ENCODE measurements at places on chromosomes 11 and 22.

- no peak for DNase-seq
Observed at GRCh38 chr11:126214841-126215240, 3.3 kb downstream of the FAM118B start.

- DNase-seq, result no peak
Observed at GRCh38 chr22:30636226-30637077, 871 bp downstream of the SLC35E4 start.

- DNase-seq, result no peak
Observed at GRCh38 chr11:87033561-87033960, 4.2 kb upstream of the TMEM135 start.

- DNase-seq, result no peak
Observed at GRCh38 chr11:69620683-69621290, 20.2 kb upstream of the CCND1 start.

DNA sequence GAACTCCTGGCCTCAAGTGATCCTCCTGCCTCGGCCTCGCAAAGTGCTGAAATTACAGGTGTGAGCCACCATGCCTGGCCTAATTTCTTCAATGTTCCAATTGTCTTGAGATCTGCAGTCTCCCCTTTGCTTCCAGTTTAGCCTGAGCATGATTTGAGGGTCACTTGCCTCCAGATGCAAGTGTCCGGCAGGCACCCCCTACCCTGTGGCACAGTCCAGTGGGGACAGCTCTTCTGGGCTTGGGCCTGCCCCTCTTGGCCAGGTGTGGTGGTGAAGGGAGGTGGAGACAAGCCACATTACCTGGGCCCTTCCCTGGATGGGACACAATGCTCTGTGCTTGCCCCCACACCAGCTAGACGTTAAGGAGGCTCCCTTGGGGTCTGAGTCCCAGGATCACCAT lies 21.3 kb upstream of the CACNG2 start:
- DNase-seq, result no peak

- DNase-seq, result no peak
Observed at GRCh38 chr11:114172055-114172861, 112.7 kb downstream of the ZBTB16 start.

- no peak for DNase-seq
Observed at GRCh38 chr11:87212891-87213290, 175.2 kb downstream of the TMEM135 start.

DNA sequence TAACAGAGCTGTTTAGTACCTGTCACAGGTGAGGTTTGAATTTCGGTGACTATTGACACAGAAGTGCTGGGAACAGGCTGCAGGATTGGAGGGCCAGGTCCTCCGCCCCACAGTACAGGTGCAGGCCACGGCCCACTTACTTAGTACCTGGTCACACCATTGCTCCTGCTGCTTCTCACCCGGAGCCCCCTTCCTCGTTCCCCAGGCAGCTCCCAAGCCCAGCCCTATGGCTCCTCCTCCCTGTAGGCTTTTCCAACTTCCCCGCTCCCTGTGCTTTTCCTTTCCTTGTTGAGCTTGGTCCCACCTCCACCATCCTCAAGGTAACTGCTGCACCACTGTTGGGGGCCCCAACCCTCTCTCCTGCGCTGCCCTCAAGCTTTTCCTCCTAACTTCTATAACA lies 27.9 kb upstream of the ANO1 start:
- DNase-seq, result no peak

DNA sequence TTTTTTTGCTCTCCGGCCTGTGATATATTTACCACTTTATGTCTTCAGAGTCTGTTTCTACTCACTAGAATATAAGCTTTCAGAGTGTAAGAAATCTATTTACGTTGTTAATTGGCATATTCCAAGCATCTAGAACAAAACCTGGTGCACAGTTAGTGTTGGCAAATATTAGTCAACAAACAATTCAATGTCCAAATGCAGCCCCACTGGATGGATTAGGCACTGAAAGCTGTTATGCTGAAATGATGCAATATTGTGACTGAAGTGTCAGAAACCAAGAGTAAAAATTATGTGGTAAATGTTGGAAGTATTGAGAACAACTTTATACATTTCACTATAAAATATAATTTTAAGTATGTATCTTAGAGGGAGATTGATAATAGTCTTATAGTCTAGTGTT lies 24.8 kb downstream of the CASP4 start:
- DNase-seq, result no peak

DNA sequence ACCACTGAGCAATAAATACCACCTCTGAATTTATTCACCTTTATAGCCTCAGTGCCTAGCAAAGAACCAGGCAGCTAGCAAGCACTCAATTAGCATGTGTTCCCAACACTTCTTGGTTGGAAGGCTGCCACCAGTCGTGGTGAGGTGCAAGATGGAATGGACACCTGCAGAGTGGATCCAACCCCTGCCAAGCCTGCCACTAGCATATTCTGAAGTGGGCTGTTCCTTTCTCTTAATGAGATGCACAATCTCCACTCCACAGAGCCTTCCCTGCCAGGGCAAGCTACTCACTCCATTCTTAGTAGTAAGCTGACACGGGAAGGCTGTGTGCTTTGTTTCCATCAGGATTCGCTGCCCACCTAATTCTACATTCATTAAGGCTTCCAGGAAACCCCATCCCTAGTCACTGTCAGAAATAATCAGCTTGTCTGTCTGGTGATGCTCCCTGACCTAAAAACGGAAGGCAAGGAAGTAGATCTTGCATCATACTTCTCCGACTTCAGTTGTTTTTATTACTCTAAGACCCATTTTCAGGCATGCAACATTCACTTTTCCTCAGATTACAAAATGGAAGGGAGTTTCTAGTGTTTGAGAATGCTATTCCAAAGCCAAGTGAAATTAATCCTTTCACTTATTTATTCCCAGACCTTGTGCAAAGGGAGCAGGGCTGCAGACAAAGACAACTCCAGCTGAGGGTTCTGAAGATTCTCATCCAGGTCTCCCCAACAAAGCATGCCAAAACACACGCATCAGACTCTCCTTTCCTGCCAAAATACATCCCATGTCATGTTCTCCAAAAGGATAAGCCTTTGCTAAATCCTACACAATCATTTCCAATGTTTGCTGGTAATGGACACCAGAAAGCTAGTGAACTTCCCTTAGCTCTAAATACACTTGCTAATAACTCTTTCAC lies 128.0 kb downstream of the TENM4 start:
- DNase-seq, result peak; percentile 57

DNA sequence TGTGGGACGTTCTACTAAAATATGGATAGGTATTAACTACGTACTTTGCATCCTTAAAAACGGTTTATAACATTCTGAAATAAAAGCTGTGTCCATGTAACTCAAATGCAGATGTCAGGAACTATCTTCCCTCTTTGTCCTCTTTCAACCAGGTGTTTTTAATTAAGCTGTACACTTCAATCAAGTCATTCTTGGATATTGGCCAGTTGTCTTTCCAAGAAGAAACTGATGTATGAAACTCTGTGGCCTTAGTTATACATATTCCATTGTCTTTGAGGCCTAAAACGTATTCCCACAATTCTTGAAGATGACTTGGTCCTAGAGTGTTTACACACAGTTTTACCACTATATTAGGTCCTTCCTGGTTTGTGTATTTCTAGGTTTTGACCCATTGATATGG lies 249.0 kb upstream of the CNTN5 start:
- DNase-seq, result no peak

- peak; percentile 33 for DNase-seq
Observed at GRCh38 chr11:11036848-11037732, 179.2 kb upstream of the ZBED5 start.

DNA sequence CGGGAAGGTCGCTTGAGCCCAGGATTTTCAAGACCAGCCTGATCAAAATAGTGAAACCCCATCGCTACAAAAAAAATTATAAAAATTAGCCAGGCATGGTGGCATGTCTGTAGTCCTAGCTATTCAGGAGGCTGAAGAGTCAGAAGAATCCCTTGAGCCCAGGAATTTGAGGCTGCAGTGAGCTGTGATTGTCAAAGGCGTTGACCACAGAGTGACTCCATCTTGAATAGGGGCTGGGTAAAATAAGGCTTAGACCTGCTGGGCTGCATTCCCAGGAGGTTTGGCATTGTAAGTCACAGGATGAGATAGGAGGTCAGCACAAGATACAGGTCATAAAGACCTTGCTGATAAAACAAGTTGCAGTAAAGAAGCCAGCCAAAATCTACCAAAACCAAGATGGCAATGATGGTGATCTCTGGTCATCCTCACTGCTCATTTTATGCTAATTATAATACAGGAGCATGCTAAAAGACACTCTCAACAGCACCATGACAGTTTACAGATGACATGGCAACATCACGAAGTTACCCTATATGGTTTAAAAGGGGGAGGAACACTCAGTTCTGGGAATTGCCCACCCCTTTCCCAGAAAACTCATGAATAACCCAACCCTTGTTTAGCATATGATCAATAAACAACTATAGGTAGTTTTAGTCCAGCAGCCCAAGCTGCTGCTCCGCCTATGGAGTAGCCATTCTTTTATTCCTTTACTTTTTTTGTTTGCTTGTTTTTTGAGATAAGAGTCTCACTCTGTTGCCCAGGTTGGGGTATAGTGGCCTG lies 2.8 kb upstream of the RDX start:
- no peak for DNase-seq

GRCh38 chr11:23423104-23423503 lies 562.8 kb upstream of the CCDC179 start:
- no peak for DNase-seq

- no peak for DNase-seq
Observed at GRCh38 chr11:60944490-60945294, 7.3 kb downstream of the SLC15A3 start.

DNA sequence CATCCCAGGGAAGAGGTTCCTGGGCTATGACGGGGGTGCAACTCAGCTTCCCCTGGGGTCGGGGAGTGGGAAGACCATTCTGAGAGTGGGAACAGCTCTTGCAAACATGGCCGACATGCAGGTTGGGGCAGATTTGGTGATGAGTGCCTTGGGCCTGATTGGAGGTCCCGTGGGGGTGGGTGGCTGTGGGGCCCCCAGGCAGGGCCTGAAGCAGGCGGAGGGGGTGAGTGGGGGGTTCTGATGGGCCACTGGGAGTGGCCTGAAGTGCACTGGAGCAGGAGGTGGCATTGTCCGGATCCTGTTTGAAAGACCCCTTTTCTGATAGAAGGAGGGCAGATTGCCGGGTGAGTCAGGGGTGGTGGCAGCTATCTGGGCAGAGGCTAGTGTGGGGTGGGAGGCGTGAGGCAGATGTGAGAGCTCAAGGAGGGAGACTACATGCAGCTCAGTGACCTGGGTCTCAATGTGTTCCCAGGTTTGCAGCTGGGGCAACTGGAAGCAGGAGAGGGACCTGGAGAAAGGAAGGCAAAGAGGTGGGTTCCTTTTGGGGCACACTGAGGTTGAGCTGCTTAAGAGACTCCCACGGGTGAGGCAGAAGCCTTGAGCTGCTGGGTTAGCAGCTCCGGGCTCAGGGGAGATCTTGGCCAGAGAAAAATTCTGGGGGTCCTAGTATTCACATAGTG lies 15.1 kb downstream of the MYEOV start:
- no peak for DNase-seq

DNA sequence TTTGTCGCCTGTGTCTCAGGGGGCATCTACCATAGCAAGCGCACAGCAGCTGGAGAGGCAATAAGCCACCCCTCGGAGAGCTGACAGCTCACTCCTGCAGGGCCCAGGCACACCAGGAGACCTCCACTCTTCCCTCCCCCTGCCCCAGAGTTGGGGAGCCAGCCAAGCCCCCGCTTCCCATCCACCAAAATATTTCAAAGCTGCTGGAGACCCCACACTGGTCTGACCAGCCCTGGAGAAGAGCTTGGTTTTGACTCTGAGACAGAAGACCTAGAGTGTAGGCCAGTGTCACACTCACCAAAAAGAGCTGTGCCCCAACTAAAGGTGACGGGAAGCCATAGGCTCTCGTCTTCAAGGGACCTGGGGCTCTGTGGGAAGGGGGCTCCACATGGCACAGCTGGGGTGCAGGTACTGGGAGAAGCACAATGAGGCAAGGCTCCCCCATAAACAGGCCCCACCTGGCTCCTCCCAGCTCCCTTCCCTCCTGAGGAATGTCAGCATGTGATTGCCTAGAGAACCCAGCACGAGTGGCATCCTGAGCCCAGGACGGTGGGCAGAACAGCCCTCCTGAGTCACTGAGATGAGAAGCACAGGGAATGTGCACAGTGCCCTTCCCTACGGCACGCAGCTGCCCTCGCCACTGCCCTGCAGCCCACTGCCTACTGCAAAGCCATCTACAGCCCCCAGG lies 5.8 kb upstream of the GNAZ start:
- DNase-seq, result no peak

DNA sequence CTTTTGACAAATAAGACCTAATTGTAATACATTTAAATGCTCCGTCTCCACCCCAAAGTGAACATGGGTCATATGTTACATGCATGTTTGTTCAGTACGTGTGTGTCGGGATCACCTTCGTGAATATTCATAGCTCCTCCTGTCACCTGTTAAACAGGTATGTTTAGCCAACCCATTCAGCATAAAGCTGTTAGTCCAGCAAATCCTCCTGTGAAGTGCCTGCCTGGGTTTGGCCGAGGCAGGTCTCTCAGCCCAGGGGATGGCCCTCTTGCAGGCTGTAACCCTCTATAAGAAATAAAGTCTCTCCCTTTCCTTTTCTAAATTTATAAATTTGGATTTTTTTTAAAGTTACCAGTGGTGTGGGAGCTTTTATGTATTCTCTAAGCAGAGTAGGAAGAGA lies 38.9 kb upstream of the NTM start:
- no peak for DNase-seq

GRCh38 chr22:41968601-41969000 lies 642 bp upstream of the SEPTIN3 start:
- DNase-seq, result no peak

- DNase-seq, result no peak
Observed at GRCh38 chr22:34904486-34904885, 161.5 kb upstream of the ISX start.

DNA sequence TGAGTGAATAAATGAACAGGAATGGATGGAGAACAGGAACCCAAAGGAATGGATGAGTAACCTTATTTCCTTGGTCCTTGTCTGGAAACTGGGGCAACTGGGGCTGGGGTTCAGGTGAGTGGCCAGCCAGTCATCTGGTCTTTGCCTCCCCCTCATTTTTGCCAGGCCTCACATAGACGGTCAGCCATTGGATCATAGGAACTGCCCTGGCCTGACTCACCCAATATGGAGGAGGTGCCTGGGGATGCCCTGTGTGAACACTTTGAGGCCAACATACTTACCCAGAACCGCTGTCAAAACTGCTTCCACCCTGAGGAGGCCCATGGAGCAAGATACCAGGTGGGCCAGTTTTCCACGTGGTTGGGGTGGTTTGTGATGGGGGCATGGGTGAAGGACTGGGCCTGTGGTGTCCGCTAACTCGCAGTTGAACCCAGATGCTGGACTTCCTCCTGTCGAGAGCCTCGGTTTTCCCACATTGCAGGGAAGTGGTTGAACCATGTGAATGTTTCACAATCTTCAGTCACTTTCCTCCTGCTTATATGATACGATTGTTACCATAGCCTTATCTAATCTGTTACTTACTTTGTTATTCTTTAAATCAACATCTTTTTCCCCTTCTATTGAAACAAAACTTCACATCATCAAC lies 4.4 kb downstream of the TRIOBP start:
- DNase-seq, result no peak

GRCh38 chr11:72669527-72669926 lies 4.7 kb downstream of the PDE2A start:
- no peak for DNase-seq

- no peak for DNase-seq
Observed at GRCh38 chr11:111452817-111453552, 59.2 kb downstream of the BTG4 start.
